Stimulated activated CD8-positive, alpha-beta memory T cell treated with anti-CD3 and anti-CD28 coated beads, Interleukin-7, amount 100 ng/mL, for 1 hour (primary cell): ENCODE measurements at places on chromosomes 3 and 15.

DNA sequence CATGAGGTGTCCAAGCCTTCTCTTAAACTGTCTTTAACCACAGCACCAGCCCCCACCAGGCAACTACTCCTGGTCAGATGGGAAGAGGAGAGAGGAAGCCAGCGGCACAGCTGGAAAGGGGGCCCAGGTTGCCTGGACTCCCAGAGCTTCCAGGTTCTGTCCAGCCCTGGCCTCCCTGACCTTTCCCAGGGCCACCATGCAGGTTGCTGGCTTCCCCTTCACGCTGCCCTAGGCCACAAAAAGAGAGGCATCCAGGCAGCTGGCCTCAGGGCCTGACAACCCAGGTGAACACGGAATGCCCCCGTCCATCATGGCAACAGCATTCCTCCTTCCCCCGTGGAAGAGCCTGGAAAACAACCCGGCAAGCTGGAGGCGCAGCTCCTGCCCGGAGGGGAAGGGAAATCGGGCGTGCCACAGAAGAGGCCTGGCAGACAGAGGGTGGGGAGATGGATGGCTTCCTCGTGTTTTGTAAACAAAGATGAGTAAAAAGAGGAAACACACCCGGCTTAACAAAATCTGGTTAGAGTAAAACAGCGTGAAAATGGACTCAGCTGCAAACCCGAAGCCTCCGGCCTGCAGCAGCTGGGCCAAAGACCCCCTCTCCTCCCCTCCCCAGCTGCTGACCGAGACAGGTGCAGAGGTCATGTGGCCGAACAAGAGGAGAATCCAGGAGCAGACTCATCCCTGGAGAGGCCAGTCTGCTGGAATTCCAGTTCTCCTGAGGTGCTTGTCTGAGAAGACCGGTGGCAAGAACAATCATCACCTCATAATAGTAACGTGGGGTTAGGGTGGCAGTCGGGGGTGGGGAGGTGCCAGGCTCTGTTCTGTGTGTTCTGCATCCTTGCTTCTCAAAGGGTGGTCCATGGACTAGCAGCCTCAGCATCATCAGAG lies 15.5 kb downstream of the BMF start:
- no peak for DNase-seq

DNA sequence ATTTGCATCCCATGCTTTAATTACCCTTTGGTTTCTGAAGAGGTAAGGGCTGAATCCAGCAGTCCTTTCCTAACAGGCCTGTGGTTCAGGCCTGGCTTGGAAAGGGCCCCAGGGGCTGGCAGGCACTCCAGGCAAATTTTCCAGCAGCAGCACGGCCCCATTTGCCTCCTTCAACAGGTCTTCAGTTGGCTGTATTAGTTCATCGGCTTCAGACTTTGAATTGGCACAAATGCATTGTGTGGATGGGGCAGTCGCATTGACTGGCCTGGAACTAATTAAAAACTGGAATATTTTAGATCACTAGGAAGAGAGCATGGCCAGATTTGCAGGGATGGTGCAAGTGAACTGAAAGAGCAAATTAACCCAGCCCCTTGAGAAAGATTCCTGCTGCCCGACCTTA lies 207.8 kb upstream of the MCTP2 start:
- no peak for DNase-seq

DNA sequence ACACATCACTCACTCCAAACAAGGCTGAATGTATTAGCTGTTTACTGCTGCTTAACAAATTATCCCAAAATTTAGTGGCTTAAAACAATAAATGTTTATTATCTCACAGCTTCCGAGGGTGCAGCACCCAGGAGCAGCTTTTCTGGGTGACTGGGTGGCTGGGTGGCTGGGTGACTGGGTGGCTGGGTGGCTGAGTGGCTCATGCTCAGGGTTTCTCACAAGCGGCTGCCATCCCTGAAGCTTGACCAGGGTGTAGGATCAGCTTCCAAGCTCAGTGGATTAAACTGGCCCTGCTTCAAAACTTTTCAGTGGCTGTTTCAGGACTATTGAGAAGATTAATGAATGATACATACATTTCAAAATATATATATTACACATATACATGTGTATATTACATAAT lies 2.3 kb upstream of the CYP11A1 start:
- no peak for DNase-seq

GRCh38 chr3:158085931-158086330 lies 20.3 kb downstream of the SHOX2 start:
- DNase-seq = no peak

GRCh38 chr3:106423321-106424225 lies 554.8 kb upstream of the CBLB start:
- DNase-seq = no peak

GRCh38 chr3:16203031-16203430 lies 28.6 kb downstream of the GALNT15 start:
- DNase-seq = no peak

DNA sequence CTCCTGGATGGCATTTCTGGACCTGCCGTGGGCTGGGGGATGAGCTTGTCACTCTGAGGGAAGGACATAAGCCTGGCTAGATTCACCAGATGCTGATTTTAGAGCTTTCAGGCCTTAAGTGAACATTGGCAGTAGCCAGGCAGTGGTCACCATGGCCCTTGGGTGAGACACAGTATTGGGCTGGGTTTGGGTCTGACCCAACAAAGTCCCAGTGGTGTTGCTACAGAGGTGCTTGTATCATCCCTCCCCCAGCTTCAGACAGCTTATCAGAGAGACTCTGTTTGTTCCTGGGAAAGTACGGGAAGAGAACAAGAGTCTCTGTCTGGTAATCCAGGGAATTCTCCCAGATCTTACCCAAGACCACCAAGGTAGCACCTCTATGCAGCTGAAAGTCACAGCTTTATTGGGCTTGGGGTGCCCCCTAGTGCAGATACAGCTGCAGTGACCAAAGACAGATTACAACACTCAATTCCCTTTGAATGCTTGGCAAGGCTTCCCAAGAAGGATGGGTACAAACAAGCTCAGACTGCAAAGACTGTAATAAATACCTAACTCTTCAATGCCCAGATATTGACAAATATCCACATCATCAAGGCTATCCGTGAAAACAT lies 9.8 kb upstream of the RUVBL1 start:
- peak; percentile 41 for DNase-seq

- DNase-seq = no peak
Observed at GRCh38 chr3:17038900-17039553, 154.3 kb downstream of the PLCL2 start.

DNA sequence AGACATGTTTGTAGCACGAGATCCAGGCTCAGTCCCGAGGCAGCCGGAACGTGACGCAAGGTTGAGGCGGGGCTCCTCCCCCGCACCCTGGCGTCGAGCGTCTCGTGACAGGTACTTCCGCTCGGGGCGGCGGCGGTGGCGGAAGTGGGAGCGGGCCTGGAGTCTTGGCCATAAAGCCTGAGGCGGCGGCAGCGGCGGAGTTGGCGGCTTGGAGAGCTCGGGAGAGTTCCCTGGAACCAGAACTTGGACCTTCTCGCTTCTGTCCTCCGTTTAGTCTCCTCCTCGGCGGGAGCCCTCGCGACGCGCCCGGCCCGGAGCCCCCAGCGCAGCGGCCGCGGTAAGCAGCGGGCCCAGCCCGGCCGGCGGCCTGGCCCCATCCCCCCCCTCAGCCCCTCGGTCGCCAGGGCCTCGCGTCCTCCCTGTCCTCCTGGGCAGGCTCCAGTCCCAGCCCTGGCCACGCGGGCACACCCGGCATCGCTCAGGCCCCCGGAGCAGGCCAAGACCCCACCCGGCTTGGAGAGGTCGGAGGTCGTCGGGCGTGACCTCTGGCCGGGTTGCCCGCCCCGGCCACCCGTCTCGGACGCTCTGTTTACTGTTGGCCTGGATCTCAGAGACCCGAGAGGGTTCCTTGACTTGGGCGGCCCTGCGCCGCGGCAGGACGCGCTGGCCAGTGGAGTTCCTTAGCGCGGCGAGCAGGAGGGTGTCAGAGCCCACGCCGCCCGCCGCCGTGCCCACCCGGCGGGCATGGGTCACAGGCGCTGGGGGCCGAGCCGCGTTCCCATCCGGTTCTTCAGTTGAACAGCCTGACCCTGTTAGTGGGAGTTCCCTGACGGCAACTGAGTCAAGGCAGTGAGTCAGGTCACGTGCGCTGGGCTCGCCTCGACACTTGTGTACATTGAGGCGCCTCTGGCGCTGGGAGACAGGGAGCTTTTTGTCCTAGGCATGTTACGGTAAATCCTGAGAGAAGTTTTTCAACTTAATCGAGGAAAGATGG lies at the start of gene RAB7A:
Gene RAB7A (plus strand): TSS at position 161 of the 994 bp plus-strand sequence. CDS start 69,185 bp downstream, outside the sequence.
- DNase-seq = peak; percentile 94

DNA sequence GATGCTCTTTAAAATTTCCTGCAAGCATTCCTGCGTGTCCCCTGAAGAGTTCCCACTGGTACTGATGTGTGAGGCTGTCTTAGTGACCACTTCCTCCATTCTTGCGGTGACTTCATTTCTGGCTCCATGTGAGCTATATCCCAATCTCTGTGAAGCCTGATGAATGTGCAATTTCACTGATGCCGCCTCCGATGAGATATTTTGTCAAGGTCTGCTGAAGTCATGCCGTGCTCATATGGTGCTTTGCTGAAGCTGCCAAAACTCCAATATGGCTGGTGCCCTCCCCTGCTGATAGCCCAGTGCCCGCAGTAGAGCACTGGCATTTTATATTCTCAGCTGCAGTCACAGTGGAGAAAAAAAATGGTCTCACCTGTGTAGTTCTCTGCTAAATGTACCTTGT lies 271.5 kb downstream of the EFHB start:
- no peak for DNase-seq

DNA sequence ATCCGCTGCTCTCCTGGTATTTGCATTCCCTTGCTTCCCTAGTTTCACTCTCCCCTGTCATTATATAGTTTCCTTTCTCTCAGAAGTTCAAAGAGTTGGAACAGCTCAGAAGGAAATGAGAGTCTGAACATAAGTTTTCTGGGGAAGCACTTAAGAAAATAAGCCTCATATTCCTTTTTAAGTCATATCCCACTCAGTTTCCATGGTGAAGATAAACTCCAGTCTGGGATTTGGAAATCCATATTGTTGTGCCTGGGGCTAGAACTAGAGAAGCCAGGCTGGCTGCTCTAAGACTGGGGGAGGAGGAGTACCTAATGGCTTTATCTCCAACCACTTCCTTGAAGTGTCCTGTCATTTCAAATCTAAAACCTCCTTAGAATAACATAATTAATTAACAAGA lies 134.2 kb upstream of the ALCAM start:
- no peak for DNase-seq

GRCh38 chr3:95775486-95776094 lies 1038.8 kb upstream of the EPHA6 start:
- DNase-seq = no peak

DNA sequence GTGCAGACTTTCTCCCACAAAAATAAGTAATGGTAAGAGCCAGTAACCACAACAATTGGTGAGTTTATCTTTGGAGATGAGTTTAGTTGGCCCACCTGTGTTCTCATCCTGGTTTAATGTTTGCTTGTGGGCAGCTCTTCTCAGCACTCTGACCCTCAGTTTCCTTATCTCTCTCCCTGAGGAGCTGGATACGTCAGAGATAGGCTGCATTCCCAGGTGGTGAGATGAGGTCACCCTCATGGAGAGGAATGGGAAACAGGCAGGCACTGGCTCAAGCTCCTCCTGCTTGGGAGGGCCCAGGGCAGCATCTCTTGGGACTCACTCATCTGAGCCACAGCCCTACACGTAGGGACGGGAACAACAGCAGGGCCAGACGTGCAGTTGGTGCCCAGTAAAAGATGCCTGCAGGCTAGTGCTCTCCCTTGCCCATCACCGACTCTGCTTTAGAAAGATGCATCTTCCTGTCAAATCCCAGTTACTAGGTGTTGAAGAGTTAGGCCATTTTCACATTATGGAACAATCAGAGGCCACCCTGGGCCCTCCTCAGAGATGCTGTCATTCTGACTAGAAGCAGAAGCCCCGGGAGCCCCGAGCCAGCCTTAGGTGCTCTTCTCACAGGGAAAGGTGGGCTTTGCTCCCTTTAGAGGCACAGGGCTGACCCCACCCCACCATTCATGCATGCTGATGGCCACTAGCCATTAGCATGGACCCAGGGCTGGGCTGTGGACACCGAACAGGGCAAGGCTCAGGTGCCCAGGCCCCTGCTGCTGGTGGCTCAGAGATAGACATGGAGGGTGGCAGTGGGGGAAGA lies 59.7 kb downstream of the GRIP2 start:
- no peak for DNase-seq

DNA sequence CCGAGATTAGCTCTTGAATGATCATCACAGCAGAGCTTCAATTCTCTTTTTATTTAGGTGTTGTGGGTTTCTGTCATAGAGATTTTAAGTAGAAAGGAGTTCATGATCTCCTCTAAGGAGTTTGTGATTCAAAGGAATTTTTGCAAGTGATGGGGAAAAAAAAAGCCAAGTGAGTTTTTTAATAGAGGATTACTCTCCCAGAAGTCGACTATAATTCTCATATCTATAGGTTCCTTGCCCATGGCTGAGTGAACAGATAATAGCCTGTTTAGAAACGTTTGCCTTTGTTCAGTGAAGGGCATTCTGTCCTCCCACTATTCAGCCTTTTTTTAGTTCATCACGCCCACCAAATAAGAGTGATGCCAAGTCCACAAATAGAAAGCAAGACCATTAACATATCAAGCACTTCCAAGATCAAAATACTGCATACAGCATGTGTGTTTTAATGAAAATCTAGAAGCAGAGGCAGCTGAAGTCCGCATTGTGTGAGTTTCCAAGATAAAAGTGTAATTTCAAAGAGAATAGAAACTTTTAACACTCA lies 398.4 kb upstream of the CNTN3 start:
- DNase-seq = no peak

GRCh38 chr3:10845001-10845761 lies 29.2 kb downstream of the SLC6A11 start:
- DNase-seq = no peak

GRCh38 chr3:120488296-120488695 lies 37.5 kb upstream of the FSTL1 start:
- no peak for DNase-seq

DNA sequence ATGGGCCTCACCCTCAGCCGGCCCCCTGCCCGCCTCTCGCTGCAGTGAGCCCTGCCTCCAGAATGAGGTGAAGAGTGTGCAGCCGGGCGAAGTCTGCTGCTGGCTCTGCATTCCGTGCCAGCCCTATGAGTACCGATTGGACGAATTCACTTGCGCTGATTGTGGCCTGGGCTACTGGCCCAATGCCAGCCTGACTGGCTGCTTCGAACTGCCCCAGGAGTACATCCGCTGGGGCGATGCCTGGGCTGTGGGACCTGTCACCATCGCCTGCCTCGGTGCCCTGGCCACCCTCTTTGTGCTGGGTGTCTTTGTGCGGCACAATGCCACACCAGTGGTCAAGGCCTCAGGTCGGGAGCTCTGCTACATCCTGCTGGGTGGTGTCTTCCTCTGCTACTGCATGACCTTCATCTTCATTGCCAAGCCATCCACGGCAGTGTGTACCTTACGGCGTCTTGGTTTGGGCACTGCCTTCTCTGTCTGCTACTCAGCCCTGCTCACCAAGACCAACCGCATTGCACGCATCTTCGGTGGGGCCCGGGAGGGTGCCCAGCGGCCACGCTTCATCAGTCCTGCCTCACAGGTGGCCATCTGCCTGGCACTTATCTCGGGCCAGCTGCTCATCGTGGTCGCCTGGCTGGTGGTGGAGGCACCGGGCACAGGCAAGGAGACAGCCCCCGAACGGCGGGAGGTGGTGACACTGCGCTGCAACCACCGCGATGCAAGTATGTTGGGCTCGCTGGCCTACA lies 8.5 kb downstream of the GRM2 start:
- DNase-seq = no peak
